ENCODE measurements at places on chromosomes 3 and 15.
A peak's percentile ranks its signal among the peaks of the same experiment; 100 is the strongest.

GRCh38 chr15:40731034-40731433, 24.0 kb downstream of the RMDN3 start:
- DNase-seq = no peak

GRCh38 chr3:30608598-30608947, 2.2 kb downstream of the TGFBR2 start:
- no peak for DNase-seq

GRCh38 chr3:44510000-44510368, 32.5 kb upstream of the ZNF445 start:
- no peak for DNase-seq

DNA sequence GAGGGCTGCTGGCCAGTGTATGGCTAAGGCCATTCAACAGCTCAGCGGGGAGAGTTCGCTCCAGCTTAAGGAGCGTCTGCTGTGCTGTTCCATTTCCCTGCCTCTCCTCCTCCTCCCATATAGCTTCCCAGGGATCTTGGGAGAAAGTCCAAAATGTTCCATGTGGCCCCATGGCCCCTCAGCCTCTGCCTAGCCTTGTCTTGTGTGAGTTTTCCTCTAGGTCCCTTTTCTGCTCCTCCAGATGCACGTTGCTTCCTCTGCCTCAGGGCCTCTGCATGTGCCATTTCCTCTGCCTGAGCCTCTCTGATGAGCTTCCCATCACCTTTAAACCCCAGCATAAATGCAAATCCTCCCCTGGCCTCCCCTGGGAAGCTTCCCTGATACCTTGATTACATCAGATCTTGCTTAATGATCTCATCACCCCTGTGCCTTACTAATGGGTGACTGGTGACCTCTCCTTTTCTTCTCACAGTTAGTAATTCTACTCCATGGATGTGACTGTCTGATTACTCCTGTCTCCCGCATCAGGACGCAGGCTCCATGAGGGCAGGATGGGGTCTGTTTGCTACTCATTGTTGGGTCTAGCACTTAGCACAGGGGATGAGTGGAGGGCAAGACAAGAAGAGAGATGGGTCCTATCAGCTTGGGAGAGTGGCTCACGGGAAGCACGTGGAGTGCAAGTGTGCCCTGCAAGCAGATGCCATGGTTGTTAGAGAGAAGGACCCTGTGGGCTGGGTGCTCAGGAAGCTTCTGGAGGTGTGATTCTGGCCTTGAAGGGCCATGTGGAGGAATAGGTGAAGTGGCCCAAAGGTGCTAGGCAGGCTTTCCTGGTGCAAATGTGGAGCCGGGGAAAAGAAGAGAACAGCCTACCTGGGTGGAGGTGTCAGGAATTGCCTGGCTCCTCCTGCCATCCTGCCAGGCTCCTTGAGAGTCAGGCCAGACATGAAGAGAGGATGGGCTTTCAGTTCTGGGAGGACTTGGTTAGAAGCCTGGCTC, 23.8 kb downstream of the ITGA11 start:
- no peak for DNase-seq

GRCh38 chr3:30578479-30578878, 27.9 kb upstream of the TGFBR2 start:
- peak; percentile 59 for DNase-seq

GRCh38 chr3:126406389-126407296, 11.9 kb downstream of the CFAP100 start:
- no peak for DNase-seq

DNA sequence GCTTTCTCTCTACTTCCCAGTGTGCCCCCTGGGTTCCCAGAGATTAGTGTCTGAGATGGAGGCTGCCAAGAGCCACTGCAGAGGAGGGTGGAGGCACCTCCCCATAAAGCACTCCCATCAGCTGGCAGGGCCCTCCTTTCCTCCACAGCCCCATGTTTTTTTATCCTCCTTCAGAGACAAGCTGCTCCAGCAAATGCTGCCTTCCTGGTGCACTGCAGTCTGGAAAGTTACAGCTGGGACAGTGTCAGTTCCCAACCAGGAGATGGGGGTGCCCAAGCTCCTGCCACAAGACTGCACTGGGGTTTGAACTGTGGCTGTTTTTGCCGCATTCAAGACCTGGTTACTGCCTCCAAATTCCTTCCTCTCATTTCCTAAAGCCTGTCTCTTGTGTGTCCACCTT, 206.1 kb downstream of the CADPS start:
- DNase-seq = no peak

Measured in fibroblast of skin of left quadriceps (primary cell).